ENCODE measurements at places on chromosomes 3 and 15.

DNA sequence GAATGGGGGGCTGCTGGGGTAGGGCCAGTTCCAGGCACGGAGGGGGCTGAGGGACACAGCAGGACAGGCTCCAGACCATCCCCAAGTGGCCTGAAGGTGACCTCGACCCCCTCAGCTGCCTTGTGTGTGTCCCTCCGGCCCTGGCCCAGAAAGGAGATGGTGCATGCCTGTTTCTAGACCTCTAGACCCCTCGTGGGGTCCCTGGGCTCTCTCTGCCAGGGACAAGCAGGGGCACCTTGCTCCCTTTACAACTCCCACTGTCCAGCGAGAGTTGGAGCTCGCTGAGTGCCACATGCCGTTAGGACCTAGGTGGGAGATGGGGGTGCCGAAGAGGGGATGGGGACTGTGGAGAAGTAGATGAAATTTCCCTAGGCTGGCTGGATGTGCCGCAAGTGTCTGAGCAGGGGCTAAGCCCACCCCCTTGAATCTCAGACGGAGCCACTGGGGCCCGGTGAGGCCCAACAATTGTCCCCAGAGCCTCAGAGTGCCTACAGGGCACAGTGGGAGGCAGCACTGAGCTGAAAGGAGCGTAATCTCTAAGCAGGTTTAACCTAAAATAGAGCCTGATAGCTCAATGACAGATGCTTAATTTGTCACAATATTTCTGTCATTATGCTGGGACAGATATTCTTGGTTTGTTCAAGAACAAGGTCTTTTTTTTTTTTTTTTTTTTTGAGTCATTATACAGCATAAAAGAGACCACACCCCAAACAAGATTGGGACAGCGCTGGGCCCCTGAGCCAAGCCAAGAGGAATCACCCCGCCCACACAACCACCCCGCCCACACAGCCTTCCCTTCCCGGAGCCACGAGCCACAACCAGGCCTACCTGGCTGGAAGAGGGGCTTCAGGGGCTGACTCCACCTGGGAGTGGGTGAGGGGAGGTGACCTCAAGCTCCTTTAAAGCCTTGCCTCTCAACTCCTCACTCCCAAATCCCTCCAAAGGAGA lies 23.6 kb upstream of the KLF13 start:
- no peak for DNase-seq

- DNase-seq = no peak
Observed at GRCh38 chr15:49083401-49084284, 37.4 kb upstream of the SECISBP2L start.

- no peak for DNase-seq
Observed at GRCh38 chr15:83880529-83880928, 226.6 kb downstream of the ADAMTSL3 start.

GRCh38 chr3:36765104-36765503 lies 751 bp upstream of the DCLK3 start:
- no peak for DNase-seq

- peak; percentile 59 for DNase-seq
Observed at GRCh38 chr15:74631935-74632560, 16.4 kb downstream of the CLK3 start.
